HEK293T (cell line): ENCODE measurements at places on chromosomes 6 and 20.

DNA sequence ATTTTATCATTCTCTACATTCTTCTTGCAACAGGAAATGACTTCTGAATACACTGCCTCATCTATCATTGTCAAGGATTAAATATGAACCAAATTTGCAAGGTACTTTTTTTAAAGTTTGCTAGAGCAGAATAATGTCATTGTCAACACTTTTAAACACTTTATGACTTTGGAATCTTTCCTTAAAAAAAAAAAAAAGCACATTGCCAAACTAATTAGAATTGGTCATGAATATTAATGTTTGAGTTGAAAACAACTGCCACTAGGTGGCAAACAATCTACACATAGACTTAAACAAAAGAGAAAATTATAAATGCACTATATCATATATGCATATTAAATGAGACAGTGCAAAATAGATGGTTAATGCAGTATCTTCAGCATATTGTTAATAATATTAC, 32.5 kb upstream of the TMEM244 start:
- DNase-seq, result no peak

GRCh38 chr6:159535656-159536350, 157.2 kb downstream of the SOD2 start:
- DNase-seq, result no peak

- no peak for DNase-seq
Observed at GRCh38 chr6:91376686-91377085, 789.8 kb upstream of the MAP3K7 start.

DNA sequence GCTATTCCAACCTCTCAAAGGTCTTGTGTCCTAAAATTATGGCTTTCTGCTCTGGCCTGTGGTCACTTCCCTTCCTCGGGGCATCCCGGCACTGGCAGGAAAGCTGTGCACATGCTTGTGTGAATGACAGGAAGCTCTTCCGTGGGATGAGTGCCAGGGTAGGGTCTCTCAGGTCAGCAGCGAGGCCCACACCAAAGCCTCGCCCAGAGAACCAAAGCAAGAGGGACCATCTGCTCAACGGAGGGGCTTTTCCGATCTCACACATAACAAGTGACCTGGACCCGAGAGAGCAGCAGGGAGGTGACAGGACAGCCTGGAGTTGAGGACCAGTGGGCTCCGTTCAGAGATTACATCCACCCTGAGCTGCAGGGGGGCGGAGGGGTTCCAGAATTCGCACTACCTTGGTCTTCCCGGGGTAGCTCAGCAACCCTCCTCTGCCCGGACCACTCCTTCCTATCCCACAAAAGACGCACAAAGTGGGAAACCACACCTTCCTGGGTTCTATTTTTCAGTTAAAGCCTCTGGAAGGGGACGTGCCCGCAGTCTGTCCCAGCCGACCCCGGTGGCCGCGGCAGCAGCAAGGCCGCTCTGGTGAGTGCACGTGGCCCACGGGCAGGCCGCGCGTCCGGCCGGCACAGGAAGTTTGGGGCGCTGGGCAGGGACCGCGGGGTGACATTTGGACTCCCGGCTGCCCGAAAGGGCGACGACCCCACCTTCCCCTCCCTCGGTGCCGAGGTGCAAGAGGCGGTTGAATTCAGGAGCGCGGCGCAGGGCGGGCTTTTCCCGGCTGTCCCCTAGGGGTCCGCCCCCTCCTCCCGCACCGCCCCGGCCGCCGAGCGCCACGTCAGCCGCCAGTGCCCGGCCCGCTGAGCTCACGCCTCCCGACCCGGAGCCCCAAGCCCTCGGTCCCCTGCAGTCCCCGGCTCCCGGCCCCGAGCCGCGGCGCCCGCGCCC, 988 bp downstream of the TXNDC5 start:
- peak; percentile 75 for DNase-seq

DNA sequence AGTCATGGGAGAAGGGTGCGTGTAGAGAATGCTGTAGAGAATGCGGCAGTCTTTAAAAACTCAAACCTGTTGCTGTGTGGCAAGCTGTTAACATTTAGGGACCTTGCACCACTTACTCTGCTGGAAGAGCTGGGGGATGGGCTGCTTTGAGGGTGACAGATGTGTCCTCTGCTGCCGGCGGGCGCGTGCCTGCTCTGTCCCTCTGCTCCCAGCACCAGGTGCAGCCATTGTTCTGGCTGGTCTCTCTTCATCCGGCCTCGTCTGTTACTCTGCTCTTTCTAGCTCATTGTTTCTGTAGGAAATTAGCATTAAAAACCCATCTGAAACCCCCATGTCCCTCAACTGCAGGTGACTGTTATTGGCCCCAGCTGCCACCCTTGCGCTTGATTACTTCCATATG, 78.5 kb downstream of the CBFA2T2 start:
- no peak for DNase-seq

- no peak for DNase-seq
Observed at GRCh38 chr6:39223061-39223460, 6.2 kb downstream of the KCNK5 start.

DNA sequence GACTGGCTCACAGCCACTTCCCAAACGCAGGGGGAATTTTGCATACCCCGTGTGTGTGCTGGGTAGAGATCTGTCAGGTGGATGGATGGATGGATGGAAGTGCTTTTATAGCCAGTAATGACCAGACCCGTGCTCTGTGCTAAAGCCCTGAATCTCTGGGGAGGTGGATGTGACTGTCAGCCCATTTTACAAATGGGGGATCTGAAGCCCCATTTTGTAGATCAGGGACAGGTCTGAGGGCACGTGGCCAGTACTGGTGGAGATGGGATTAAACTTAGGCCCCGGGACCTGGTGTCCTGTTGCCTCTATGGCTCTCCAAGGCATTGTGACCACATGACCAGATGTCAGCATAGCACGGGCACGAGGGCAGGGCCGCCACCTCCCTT, 38.2 kb upstream of the ZBP1 start:
- no peak for DNase-seq

DNA sequence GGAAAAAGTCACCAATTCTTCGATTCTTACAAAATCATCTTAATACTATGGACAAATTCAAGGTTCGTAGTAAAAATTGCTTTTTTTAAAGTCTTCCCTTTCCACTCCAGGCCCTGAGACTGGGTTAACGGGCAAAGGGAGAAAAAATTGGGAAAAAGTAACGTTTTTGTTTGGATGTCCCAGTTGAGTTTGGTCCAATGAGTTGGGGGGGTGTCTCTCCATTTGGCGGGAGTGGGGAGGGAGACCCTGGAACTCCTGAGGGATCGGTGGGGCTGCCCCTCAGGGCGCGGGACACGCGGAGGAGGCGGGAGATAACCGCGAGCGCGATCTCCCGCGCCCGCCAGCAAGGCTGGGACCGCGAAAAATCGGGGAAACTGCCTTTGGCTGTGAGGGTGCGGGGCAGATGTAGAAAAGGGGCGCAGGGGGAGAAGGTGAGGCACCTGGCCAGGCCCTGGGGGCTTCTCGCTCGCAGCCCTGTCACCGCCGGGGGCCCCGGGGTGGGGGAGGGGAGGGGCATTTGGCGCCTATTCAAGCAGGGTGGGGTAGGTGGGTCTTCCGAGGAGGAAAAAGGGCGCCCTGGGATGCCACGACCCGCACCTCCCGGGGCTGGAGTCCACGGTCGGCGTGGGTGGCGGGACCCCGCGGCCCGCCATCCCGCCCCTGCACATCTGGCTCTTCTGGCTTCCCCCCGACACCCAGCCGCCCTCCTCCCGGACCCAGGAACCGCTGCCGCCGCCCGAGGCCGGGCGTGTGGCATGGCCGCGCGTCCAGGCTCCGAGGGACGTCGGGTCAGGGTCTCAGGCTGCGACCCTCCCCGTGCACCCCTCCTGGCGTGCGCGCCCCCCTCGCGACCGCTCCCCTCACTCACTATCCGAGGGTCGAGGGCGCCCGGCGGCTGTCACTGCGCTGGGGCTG, 595 bp downstream of the FBXO5 start:
- DNase-seq, result peak; percentile 28

DNA sequence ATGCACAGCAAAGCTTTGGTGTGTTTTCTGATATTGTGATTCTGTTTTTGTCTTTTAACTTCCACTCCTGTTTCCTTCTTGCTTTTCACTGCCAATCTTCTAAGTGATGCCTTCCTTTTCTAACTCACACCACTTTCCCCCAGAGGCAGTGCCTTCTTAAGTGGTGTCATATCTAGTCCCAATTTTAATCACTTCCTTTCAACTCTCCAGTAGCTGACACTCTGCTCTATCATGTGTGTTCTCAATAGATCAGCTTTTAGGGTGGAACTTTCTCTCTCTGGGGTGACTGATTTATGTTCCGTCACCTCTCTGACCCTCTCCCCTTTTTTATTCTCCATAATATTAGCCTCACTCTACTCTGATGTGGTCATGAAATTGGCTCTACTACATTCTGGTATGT, 180.7 kb downstream of the CLVS2 start:
- no peak for DNase-seq

DNA sequence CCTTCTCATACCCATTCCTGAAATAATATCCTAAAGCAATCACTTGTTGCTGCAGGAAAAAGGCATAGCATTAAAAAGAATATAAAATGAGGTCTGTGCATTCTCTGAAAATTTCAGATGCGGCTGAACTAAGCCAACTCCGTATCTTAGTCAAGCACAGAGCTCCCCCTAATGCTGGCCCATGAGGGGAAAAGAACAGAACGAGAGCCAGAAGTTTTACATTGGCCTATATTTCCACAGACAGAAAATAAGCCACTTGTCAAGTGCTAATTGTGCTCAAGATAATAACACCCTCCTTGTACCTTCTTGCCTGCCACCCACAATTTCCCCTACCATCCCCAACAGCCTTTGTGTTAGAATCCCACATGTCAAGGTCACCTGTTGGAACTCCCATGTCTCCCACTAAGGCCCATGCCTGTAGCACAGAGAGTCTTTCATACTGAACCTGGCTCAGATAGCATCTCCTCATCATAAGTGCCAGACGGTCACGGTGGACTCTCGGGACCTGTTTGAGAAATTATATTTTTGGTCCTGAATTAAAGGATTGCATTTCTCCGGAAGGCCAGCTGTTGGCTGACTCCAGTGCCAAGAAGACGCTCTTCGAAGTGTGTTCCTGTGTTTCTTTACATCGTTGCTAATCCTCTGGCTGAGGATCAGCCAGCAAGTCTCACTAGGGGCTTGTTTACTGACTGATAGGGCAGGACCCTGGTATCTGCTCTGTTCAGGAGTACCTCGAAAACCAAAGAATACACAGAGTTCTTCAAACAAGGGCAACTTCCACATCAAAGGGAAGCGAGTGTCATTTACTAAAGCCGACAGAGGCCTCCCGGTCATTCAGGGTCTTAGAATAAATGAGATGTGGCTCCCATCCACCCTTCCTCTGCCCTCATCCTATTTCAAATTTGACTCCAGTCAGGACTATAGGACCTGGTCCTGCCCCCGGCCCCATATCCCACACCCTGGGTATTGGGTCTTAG, 183.4 kb upstream of the FBXL4 start:
- no peak for DNase-seq

- DNase-seq, result no peak
Observed at GRCh38 chr6:32166411-32167061, 2.1 kb downstream of the EGFL8 start.

DNA sequence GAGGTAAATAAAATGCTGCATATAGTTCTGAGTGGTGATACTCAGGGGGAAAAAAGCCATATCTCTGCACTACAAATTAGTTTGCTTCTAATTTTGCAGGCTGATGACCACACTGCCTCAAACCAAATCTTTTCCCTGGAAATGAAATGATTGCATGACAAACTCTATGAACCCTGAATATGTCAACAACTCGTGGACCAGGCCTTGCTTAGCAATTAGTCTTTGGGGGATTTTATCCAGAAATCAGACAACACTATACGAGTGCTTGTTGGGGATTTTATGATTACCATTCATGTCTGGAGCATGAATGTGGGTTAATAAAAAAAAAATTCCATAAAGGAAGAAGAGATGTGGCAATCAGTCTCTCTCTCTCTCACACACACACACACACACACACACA, 42.0 kb downstream of the SOBP start:
- DNase-seq, result no peak

DNA sequence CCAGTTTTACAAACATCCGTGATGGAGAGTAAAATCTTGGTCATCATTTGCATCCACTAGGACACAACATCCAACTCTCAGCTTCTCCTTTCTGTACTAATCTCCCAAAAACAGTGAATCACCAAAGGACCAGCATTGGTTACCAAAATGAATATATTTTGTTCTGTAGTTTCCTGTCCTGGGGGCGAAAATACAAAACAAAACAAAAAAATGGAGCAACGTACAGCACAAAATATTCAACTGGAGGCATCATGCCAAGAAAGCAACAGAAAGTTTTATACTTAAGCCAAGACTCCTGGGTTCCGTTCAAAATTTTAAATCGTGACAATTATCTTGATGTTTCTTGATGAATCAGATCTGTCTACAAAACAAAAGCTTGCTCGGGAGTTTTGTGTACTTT, 126.6 kb upstream of the CCDC28A start:
- DNase-seq, result no peak

DNA sequence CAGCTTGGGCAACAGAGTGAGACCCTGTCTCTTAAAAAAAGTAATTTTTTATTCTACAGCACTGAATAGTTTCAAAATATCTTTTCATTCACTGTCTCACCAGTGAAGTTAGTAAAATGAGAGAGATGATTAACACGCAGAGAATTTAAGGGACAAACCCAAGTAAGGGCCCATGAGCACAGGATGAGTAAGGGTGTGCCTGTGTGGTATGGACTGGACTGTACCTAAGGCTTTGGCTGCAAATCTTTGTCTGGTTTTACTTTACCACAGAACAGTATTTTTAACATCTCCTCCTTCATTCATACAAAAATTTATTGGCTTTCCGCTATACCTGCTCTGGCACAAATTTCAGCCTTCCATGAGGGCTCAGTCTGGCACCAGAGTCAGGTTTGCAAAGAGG, 433.3 kb downstream of the UTRN start:
- DNase-seq, result no peak

DNA sequence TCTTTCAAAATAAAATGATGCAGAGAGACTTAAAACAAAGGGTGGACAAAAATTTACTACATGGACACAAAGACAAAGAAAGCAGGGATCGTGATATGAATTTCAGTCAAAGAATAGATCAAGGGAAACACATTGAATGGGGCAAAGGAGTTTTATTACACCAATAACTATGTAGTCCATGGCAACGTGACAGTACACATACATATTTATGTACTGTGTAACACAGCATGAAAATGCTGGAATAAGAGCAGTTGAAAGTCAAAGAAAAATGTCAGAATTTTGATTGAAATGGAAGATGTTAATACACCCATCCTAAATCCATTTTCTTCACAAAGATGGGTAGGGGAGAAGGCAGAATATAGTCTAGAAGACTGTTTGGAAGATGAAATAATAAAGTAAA, 9.4 kb upstream of the RIN2 start:
- DNase-seq, result no peak

DNA sequence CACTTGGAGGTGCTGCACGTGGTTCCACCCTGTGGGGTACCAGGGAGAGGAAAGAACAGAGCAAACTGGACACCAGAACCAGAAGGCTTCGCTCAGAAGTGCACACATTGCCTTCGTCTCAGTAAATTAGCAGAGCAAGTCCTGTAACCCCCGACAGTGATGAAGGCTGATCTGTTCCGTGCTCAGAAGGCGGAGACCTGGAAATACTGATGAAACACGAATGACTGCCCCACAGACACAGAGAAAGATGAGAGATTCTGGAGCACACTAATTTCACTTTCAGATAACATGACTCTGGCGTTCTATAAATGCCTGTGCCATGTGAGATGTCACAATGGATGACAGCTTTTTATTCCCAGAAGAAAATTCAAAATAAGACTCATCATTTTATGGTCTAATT, 44.2 kb upstream of the CCR6 start:
- DNase-seq, result no peak
